NCI-H1694 treated with DMSO at 0.1 percent for 48 hours (cell line): ENCODE measurements at places on chromosomes 6 and 20.
A peak's percentile ranks its signal among the peaks of the same experiment; 100 is the strongest.

DNA sequence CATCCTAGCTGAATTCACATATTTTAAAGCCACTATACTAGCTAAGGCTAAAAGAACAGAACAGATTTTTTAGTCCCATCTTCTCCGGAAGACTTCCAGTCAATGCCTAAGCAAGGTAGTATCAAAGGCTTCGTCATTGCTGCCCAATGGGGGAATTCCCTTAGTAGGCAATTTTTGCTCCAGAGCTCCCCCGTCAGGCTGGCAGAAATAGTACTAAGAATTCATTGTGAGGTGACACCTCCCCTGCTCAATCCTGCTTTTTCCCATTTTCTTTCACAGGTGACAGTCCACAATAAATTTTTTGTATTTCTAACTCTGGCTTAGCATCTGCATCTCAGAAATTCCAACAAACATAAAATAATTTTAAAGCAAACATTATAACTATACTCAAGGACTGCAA, 52.8 kb upstream of the SRSF6 start:
- no peak for DNase-seq

- no peak for DNase-seq
These were observed 129.0 kb upstream of the TNFAIP3 start for GRCh38 chr6:137737836-137738596.

DNA sequence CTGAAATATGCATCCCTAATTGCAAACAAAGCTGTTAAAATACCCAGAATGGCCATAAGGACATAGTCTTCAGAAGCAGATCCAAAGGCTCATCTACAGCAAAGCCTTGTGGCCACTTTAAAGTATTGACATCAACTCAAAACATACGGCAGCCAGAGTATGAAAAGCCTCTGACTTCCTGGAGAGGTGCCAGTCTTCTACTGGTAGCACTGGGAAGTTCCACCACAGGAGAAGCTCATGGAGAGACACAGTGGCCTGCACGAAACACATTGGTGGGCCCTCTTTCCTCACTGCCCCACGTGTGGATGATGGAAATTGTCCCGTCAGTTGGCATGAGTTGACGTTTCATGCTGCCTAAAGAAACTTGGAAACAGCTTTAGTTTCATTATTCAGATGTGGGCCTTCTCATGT, 202.6 kb upstream of the HEY2 start:
- no peak for DNase-seq

DNA sequence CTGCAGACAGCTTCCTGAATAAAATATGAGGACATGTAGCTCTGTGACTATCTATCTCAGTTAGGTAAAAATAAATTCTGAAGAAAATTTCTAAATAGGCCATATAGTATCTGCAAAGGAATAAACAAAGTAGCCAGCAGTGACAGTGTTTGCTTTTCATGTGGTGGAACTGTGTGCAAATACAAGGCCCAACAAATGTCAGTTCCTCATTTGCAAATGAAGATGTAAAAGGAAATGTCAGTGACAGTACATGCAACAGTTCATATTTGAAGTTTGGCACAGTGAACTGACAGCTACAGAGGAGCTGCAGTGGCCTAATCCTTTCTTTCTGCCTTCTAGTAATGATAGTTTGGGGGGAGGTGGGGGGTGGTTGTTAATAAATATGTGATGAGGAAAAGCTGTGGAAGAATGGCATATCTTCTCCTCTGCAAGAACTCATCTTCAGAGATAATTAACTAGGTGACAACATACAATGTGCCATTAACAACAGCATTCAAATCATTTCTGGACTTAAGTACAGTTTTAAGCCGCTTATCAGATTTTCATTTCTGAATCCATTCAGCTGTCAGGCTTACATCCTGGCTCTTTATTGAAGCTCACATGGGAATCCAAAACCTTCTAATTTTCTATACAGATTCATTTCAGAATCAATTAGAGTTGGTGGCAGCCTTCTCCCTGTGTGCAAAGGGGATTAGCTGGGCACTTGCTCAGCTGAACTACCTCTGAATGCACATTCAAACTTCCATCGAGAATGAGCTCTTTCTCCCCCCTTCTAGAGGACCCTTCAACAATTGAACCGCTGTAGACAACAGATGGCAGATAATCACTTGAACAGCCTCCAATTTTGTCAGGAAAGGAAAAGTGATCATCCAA, 1059.0 kb upstream of the EPHA7 start:
- DNase-seq, result peak; percentile 61

DNA sequence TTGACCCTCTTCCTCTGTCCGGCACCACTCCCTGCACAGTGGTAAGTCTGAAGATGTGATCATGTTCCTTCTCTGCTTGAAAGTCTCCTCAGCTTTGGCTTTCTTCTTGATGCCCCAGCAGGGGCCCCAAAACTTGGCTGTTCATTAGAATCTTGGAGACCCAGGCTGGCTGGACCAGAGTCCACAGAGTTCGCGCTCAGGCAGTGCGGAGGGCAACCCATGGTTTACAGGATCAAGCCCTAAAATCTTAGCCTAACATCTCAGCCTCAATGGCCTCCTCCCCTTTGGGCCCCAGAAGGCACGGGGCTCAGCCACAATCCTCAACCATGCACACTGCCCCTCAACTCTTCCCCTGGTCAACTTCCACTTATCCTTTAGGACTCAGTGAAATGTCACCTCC, 72.9 kb upstream of the GTSF1L start:
- DNase-seq, result no peak

GRCh38 chr20:11807054-11808048, 110.3 kb upstream of the BTBD3 start:
- DNase-seq, result no peak

- no peak for DNase-seq
These were observed 26.5 kb upstream of the CD93 start for GRCh38 chr20:23112595-23112994.

GRCh38 chr6:158042245-158042798, 60.7 kb downstream of the SYNJ2 start:
- DNase-seq, result no peak

DNA sequence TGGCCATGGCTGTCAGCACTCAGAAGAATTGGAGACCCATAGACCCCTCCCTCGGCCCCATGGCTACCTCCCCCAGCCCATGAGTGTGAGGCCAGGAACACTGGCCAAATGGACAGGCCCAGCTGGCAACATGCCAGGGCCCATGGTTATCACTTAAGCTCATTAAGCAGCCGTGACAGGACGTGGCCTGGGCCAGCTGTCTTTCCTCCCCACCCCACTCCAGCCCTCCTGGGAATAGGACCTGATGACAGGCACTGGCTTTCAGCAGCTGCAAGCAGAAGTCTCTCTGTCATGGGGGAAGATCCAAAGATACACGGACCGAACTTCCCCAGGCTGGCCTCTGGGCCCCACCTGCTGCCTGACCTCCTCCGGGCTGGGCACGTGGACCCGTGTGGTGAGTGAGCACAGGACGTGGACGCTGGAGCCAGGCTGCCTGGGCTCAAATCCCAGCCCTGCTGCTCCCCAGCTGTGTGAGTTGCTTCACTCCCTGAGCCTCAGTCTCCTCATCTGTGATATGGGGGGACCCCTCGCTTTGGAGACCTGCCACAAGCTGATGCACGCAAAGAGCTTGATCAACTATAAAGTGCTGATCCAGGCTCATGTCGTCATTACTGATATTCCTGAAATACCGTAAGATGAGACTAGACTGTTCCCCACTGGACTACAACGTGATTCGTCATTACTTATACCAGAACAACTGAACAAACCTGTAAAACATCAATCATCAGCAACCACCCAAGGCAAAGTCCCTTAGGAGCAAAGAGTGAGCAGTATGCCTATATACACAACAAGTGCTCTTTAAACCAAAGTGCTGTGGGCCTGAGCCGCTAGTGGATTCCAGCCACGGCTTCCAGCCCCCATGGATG, 22.0 kb upstream of the VSTM2L start:
- no peak for DNase-seq

DNA sequence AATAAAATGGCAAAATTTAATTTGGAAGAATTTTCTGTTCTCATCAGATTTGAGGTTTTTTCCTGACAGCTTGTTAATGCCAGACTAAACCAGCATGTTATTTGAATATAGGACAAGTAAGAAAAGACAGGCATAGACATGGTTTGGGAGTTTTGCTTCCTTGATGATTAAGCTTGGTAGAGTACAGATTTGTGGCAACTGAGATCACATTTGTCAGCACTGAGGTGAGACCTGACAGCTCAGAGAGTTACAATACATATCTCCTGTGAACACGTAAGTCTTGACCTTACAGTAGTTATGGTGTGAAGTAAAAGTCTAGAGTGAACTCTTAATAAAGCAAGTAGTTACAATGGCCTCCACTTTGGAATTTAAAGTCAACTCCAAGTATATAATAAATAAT, 34.5 kb downstream of the CENPW start:
- no peak for DNase-seq

DNA sequence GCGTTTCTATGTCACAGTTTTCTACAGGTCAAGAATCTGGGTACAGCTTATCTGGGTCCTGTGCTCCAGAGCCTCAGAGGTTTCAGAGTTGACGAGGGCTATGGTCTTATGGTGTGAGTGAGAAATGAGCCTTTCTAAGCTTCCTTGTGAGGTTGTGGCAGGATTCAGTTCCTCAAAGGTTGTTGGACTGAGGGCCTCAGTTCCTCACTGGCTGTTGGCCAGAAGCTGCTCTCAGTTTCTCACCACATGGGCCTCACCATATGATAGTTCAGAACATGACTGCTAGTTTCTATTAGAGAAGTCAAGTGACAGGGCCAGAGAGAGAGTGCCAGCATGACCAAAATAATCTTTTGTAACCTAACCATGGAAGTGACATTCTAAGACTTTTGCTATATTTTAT, 96.1 kb downstream of the NUS1 start:
- DNase-seq, result no peak

GRCh38 chr6:32960563-32960962, 7.7 kb upstream of the HLA-DMA start:
- no peak for DNase-seq

DNA sequence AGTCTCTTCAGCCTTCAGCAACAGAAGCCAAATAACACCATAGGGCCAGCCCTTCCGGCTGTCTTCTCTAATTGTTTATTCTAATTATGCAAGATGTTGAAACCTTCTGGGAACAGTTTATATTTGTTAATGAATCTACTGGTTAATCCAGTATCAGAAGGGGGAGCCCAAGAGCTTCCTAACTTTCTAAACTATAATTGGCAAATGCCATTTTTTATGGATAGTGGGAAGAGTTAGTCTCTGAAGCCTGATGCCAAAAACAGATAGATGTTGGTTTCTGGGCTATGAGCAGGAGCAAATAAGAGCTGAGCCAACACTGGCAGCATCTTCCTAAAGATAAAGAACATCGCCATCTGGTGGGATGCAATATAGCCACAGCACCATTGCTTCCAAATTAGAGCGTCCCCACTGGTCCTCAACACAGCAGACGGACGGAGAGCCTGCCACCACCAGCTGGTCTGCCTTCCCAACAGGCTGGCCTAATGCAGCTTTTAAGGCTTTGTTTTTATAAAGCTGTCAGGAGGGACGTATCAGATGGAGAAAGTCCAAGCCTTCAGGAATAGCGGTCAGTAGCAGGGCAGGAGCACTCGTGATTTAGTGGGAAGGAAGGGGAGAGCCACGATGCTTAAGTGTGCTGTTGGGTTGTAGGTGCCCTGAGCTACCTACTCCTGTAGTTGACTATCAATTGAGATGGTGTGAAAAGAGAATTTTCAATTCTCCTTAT, 118.8 kb downstream of the RALGAPA2 start:
- peak; percentile 96 for DNase-seq

DNA sequence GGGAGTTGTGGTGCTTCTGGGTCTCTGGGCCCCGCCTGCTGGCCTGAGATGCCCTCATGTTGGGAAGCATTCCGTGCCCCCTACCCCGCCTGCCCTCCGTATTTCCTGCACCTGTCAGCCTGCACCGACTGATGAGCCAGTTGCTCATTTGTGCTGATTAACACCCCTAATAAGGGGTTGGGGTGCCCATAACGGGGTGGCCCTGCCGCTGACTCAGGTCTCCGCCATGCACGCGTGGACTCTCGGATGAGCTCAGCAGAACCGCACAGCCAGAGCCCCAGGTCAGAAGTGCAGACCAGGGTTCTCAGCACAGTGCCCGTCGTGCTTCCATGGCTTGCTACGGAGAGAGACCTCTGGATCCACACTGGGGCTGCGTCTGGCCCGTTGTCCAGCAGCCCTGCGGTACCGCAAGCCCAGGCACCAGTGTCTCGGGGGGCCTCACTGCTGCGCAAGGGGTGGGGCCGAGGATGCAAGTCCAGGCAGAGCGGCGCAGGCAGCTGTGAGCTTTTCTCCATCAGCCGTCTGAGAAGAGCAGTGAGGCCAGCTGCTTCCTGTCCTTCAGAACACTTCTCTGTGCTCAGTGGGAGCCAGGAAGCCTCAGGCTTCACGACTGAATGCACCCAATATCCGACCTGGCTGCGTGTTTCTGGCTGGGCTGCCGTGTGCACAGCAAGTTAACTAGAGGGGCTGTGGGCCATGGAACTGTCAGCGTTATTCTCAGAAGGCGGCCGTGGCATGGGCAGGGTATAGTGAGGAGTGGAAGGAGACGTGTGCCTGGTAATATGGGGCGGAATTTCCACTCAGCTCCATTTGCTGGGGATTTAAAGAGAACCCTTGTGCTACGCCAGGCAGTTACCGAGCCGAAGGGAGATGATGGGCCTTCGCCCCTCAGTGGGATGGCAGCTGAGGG, 18.6 kb downstream of the MTG2 start:
- DNase-seq, result peak; percentile 28

DNA sequence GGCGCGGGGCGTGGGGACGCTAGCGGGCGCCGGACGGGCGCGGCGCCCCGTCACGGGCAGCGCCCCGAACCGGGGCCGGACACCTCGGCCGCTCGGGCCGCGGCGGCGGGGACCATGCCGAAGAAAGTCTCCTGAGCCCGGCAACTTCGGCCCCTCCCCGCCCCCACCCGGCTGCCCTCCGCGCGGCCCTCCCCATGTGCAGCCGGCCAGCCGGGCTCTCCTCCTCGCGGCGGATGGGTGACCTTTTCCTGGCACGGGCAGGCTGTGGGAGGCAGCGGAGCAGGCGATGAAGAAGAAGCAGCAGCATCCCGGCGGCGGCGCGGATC, 278 bp downstream of the UST start:
- DNase-seq, result no peak

DNA sequence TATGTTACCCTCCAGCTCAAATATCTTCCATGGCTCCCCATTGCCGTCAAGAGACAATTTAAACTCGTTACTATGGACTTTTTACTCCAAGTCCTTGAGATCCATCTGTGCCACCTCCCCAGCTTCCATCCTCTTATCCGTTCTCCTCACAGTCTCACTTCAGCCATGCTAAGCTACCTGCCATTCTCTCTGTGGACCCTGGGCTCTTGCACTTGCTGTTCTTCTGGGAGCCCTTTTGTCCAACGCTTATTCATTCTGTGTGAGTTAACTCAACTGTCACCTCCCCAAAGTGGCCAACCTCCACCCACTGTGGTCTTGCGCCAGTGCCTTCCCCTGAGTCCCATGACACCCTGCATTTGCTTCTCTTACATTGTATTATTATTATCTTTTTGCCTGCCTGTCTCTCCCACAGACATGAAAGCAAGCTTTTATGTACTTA, 132.4 kb downstream of the BCAS1 start:
- no peak for DNase-seq

GRCh38 chr20:49575551-49576060, 7.7 kb upstream of the PTGIS start:
- DNase-seq, result peak; percentile 81
